ENCODE measurements at places on chromosomes 6 and 20.

DNA sequence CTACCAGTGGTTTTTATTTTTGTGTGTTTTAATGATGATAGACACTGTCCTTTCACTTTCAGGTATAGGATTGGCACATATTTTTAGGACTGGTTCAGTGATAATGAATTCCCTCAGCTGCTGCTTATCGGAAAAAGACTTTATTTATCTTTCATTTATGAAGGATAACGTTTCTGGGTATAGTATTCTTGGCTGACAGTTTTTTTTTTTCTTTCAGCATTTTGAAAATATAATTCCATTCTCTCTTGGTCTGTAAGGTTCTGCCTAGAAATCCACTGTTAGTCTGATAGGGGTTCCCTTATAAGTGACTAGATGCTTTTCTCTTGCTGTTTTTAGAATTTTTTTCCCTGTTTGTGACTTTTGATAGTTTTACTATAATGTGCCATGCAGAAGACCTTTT is 313.1 kb downstream of the TENT5A start:
- no peak for DNase-seq

- DNase-seq: no peak
Measured at GRCh38 chr20:61900945-61901293, 164.8 kb downstream of the TAF4 start.

DNA sequence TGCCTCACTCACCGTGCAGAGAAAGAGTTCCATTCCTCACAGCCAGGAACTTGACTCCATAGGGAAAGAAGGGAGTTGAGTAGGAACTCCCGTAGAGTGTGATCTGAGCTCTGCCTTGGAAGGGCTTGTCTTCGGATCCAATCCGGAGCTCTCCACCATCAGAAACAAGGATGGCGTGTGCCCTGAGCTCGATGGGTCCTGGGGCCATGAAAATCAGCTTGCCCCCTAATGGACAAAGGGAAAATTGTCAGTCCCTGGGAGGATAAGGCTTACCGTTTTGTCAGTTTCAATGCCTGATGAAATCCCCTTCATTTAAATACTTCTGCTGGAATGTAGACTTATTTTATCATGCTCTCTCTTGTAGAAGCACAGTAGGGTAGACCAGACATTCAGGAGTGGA is 153.3 kb downstream of the PKHD1 start:
- no peak for DNase-seq

DNA sequence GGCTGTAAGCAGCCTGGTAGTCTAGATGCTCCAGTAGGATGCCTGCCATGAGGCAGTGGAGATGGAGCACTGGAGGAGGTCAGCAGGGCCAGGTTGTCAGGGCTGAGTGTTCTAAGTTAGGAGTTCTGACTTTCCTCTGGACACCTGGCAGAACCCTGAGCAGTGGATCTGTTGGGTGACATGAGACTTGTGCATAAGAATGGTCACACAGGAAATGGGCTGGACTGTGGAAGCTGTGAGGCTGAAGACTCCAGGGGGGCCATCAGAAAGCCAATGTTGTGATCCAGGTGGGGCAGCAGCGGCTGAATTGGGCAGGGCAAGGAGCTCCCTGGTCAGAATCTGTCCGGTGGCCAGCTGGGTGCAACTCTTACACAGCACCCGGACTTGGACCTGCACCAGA is 23.9 kb upstream of the C20orf203 start:
- DNase-seq: no peak

DNA sequence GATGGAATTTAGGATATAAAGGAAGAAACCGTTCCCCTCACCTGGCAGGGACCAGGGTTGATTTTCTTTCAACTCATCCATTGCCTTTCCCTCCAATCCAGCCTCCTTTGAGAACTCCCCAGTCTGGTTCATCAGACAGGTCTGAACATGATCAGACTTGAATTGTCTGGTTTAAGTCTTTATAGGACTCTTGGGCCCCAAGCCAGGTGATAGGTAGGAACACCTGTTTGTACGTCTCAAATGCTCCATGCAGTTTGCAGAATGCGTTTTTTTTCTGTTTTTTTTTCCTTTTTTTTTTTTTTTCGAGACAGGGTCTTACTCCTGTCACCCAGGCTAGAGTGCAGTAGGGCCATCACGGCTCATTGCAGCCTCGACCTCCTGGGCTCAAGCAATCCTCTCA is 4.1 kb upstream of the CEP250 start:
- no peak for DNase-seq

DNA sequence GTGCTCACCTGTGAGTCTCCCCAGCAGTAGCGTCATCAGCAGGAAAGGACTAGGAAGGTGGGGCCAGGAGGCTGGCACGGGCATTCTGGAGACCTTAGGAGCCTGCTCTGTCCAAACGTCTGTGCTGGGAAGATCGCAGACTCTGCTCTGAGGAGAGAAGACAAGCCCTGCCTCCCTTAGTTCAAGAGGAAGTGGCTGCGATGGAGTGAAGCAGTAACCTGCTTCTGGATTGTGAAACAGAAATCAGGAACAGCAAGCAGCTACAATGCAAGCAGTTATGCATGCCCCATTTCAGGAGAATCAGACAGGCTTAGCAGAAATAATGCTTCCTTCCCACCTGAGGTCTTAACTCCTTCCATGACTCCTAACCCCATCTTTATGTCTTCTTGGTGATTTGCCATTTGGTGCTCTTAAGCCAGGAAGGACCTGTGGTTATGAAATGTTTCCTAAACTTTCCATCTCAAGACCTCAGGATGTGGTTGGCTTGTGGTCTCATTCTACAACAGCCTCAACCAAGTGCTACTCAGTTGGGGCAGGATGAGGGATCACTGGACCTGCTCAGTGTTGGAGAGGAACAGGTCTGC is at the start of gene SIRPB1:
Gene SIRPB1 (minus strand): TSS at position 149 of the 584 bp plus-strand sequence. CDS start 65 bp downstream, at position 84.
- peak; percentile 0 for DNase-seq

DNA sequence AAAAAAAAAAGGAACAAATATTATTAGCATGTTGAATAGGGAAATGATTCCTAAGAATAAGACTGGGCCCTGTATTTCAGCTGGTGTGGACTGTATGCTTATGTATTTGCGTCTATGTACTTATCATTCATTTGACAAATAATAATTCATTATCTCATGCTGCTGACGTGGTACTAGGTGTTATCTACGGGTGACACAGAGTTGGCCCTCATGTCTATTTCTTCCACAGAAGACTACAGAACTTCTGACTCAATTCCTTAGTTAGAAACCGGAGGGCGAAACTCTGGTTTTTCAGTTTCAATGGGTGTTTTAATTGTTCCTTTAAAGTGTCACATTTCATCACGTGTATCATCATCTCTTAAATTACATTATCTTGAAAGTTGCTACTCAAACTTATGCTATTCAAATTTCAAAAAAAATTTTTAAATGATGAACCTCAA is 305.9 kb downstream of the CLIC5 start:
- no peak for DNase-seq

- no peak for DNase-seq
Measured at GRCh38 chr6:38339914-38340313, 299.8 kb downstream of the BTBD9 start.

DNA sequence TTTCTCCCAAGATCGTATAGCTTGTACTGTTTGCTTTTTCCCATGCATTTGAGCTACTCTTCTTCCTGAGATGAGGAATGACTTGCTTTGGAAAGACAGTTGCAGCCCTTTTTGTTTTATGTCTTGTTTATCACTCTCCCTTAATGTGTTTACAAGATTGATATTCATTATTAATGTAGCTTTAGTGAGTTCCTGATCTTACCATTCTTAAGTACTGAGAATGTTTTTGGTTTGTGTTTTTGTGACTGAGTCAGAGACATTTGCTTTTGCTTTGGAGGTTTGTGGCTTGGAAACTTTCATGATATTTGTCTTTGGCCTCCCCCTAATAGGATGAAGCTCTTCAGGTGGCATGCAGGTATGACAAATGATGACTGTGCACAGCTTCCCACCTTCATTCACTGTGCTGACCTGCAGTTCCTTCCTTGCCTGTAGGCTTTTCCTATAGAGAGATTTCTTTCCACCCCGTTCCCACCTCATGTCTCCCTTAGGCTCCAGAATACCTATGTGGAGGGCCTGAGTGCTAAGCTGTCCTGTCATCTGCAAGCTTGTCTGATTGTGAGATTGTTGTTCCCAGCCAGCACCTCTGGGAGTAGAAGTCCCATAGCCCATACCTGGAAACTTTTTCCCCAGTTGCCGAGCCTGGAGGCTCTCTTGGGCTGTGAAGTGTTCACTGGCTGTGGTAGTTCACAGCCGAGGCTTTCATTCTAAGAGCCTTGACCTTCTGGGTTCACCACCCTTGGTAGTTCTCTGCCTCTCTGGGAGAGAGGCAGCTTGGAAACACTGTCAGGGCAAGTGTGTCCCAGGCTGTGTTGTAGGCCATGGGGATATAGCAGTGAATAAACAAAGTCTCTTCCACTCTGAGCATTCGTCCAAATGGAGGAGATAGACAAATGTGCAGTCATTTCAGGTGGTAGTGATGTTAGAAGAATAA is 27.1 kb downstream of the CDS2 start:
- DNase-seq: no peak

DNA sequence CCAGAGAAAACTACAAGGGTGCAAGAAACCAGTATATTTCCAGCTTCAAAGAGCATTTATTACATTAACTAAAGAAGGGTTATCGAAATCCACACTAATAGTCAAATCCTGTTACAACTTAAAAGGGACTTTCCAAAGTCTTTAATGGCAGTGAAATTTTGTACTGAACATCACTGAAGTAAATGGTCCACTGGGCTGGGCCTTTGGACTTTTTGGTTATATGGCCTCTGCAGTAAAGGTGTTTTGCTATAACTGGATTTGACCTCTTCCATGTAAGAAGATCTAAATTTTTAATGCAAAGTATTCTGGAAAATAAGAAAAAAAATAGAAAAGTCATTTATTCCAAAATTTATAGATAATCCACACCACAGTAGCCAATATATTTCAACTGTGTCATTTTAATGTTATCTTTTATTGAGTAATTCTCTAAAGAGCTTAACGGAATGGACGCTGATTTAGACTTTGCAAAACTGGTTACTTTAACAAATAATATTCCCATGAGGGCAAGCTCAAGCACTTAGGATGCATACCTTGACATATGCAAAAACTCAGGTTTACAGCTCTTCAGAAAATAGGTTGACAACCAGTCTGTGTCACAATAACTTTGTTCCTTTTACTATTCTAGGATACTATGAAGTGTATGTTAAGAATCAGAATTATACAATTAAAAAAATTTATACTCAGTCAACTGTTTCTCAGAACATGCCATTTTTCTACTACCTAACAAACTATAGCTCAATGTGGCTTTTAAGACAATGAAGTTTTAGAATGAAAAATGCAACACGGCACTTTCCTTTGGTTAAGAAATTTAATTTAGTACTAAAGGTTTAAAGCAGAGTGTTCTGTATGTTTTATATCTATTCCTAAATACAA is 7.0 kb downstream of the RBM39 start:
- DNase-seq: no peak

- DNase-seq: no peak
Measured at GRCh38 chr6:30722280-30723112, 2.3 kb downstream of the TUBB start.

DNA sequence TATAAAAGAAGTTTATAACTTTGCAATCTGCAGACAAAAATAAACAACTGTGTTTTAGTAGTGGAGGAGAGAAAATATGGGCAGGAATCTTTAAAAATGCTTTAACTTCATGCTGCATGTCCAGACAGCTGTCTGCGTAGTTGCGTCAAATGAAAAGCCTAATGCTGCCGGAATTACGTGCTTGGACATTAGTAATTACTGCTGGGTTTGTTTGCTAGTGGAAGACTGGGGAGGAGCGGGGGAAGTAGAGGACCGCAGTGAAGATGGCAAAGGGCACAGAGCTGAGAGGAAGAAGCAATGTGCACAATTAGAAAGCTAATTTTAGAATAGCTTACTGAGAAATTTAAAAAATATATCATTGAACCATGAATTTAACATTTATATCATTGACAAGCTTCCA is 2.4 kb downstream of the SNAP25 start:
- no peak for DNase-seq

DNA sequence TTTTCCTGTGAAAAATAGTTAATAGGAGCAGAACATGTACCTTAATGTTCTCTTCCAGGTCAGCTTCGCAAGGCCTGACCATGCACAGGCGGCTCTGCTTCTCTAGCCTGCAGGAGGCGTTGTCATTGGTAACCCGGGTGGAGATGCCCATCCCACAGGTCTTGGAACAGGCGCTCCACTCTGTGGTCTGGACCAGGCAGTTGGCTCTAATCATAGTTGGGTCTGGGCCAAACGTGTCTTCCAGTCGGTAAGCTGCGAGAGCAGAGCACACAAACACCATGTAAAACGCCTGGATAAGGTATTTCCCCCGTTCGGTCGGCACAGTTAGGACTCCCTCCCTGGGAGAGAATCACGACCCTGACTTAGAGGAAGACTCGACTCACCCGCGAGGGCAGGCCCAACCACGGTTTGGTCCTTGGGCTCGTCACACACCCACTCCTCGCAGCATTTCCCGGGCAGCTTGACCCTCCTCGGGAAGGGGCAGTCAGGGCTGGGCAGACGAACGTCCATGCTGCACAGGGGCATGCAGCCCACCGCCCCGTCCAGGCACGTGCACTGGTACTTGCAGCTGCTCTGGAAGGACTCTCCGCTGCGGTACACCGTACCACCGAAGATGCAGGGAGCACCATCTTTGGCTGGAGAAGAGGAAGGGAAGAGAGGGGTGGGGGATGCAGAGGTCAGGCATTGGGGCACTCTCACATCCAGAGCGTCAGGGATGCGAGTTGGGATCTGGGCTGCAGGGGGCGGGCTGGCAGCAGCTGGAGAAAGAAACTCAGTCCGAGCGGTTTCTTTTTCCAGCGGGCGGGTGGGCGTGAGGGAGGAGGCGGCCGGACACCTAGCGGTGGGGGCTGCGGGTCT is 1.0 kb downstream of the CCN2 start:
- no peak for DNase-seq

DNA sequence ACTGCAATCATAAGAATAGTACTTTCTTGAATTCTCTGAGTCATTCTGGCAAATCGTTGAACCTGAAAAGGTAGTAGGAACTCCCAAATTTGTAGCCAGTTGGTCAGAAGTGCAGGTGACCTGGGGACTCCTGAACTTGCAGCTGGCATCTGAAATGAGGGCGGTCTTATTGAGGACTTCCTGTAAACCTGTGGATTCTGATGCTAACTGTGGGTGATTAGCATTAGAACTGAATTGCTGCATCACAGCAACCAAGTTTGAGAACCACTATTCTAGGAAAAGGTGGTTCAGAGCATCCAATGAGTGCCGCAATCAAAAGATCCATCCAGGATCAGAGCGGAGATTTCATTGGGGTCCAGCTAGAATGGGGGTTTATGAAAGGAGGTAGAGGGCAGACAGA is 50.2 kb upstream of the UTRN start:
- DNase-seq: no peak

GRCh38 chr6:150857062-150857944 is 8.2 kb upstream of the MTHFD1L start:
- no peak for DNase-seq

DNA sequence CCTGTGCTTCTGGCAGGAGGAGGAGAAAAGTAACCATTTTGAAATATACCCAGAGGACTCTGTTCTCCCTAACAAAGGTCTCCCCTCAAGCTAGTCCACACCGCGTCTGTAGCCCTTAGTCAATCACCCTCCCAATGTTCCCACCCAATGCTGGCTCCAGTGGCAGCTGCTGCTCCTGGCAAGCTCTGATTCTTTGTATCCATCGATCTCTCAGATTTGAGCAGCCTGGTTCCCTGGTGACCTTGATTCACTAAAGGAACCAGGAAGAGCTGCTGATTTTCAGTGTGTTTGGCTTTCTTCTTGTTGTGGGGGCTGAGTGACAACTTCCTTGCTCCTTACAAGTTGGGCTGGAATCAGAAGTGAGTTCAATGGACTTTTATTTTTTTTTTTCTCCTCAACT is 68.5 kb downstream of the FOXC1 start:
- DNase-seq: no peak

GRCh38 chr6:164185471-164185871 is 771.0 kb downstream of the QKI start:
- DNase-seq: peak; percentile 91

GRCh38 chr6:12208190-12208589 is 82.0 kb upstream of the EDN1 start:
- no peak for DNase-seq

GRCh38 chr6:42831237-42831636 is 48.2 kb upstream of the RPL7L1 start:
- DNase-seq: no peak
